ENCODE measurements at places on chromosomes 1 and 21.

- no peak for DNase-seq
These were observed 1.7 kb downstream of the ACTRT2 start for GRCh38 chr1:3022976-3023375.

DNA sequence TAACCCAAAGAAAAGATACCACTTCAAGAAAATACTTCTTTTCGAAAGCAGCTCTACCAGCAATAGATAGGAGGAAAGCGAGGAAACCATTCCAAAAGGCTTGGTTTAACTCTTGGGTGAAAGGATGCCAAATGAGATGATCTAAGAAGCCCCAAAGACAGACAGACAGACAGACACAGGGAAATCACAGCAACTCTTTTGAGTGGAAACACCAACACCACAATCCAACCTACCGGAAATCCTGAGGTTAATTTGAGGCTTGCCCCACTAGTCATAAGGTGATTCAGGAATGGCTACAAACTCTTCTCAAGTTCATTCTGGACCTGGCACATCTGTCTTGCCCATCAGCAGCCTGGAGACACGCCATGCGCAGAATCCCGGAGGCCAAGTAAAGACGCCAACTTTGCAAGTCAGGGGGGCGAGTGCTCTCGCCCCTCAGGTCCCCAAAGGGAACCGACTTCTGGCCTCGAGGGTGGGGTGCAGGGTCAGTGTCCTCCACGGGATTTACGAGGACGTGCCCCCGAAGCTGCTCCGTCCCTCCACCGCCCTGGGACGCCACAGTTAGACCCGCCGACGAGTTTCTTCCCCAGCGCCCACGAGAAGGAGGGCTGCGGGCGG lies 778 bp downstream of the EVI5 start:
- peak; percentile 43 for DNase-seq

DNA sequence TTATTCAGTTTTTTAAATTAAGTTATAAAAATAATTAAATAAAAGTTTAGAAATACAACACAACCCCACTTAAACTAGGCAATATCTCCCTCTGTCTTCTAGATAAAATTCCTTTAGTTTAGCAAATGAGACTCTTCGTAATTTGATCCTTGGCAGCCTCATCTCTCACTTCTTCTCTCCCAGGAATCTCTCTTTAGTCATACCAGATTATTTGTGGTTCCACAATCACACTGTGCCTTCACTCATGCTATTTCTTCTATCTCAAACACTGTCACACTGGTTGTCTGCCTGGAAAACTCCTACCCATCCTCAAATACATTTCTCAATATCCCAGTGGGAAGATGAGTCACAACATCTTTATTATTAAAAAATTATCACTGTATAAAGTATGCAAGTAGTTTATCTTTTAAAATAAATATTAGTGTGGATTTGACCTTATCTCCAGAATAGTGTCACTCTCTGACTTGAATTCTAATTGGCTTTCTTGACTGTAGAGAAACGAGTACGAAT lies 195.5 kb downstream of the KCNH1 start:
- no peak for DNase-seq

DNA sequence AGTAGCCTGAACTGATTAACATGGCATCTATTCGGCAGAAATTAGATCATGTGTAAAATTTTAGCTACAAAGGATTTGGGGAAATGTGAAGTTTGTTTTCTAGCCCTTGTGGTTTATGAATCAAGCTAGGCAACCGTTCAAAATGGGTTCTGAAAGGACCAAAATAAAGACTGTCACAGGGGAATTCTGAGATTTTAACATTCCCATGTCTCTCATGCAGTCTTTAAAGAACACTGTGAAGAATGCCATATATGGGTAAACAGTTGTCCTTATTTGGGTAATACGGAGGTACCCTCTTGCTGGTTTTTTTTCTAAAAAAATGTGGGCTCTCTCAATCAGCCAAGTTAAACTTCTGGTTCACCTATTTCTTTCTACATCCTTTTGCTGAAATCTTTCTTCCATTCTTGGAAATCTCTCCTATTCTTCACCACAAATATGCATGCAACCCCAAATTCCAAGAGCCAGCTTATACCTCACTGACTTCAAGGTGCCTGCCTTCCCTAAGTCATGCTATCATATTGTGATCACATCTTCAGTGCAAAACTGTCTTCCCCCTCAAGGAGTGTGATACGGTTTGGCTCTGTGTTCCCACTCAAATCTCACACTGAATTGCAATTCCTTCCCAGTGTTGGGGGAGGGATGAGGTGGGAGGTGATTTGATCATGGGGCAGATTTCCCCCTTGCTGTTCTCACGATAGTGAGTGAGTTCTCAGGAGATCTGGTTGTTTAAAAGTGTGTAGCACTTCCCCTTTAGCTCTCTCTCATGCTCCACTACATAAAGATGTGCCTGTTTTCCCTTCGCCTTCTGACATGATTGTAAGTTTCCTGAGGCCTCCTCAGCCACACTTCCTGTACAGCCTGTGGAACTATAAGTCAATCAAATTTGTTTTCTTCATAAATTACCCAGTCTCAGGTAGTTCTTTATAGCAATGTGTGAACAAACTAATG lies 308.7 kb downstream of the TTLL7 start:
- no peak for DNase-seq

DNA sequence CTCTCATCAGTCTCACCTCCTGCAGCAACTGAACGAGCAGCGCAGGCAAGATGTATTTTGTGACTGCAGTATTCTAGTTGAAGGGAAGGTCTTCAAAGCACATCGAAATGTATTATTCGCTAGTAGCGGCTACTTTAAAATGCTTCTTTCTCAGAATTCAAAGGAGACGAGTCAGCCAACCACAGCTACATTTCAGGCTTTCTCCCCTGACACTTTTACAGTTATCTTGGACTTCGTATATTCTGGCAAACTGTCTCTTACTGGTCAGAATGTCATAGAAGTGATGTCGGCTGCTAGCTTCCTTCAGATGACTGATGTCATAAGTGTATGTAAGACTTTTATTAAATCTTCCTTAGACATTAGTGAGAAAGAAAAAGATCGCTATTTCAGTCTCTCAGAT lies 53.7 kb downstream of the ZBTB8A start:
- DNase-seq = no peak
